ENCODE measurements at places on chromosomes 4 and X. TPM values are rescaled to one million over a fixed set of nuclear protein-coding genes. Genes with fewer than 3 reads are reported as not detected.
A peak's percentile ranks its signal among the peaks of the same experiment; 100 is the strongest.

- H3K27me3 ChIP-seq: no peaks in the 10 kb centered on the region
- H3K27ac ChIP-seq: peak overlapping the region; percentile 95
- peaks cover 6% of the 10 kb centered on the region for H3K4me1 ChIP-seq
- peak overlapping the region; percentile 45 for H3K4me3 ChIP-seq
These were observed 1.2 kb downstream of the MSN start for GRCh38 chrX:65668377-65669310.

GRCh38 chrX:23844502-23845138, 61.6 kb downstream of the SAT1 start:
- no peak overlapping the region for H3K27ac ChIP-seq
- DNase-seq: peak; percentile 14
- H3K27me3 ChIP-seq: no peaks in the 10 kb centered on the region

DNA sequence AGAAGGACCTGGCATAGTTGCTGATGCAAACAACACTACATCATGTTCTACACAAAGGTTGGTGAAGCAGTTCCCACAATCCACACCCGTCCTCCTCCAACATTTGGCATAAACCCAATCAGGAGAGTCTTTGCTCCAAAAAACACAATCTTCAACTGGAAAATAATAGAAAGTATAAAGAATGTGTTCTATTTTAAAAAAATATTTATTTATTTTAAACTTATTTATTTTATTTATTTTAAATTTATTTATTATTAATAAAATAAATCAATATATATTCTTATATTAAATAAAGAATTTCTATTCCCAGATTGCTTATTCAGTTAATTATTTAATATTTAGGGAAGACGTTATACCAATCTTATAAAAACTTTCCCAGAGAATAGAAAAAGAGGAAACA, 1753.7 kb upstream of the AGA start:
- H3K4me3 ChIP-seq: no peak overlapping the region
- no peaks in the 10 kb centered on the region for H3K4me1 ChIP-seq
- H3K27me3 ChIP-seq: no peaks in the 10 kb centered on the region
- no peak for DNase-seq
- no peak overlapping the region for H3K27ac ChIP-seq

Gene ERAS
- not detected for total RNA-seq

GRCh38 chr4:172631832-172632231, 536.8 kb upstream of the GALNT7 start:
- no peaks in the 10 kb centered on the region for H3K36me3 ChIP-seq
- no peaks in the 10 kb centered on the region for H3K4me1 ChIP-seq
- DNase-seq: no peak
- no peak overlapping the region for H3K4me3 ChIP-seq
- no peaks in the 10 kb centered on the region for H3K27me3 ChIP-seq

DNA sequence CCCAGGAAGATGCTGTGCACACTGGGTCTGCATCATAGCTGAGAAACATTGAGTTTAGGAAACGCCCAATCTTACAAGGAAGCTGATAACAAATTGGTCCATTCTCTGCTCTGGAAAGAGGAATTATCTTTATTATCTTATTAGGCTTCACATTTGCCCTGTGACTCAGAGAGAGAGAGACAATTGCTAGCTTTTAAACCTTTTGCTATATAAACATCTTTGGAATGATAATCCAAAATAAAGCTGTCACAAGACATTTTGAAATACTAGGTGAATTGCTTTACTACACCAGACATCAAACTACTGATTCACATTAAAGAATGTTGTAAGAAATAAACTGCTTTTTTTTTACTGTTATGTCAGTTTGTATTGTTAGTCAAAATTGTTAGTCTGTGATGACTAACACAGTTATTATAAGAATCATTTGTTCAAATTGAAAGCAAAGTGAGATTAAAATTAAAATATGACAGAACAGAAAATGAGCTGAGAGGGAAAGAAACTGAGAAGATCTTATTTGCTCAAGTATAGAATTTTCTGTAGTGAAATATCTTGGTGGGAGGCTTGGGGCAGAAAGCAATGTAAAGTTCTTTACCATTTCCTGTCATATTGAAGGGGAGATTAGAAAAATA, 765.4 kb upstream of the PCDH10 start:
- H3K27me3 ChIP-seq: no peaks in the 10 kb centered on the region
- H3K27ac ChIP-seq: no peak overlapping the region
- DNase-seq: peak; percentile 28
- H3K4me1 ChIP-seq: no peaks in the 10 kb centered on the region
- no peaks in the 10 kb centered on the region for H3K36me3 ChIP-seq
- no peak overlapping the region for H3K4me3 ChIP-seq

GRCh38 chr4:79290376-79290775, 35.5 kb downstream of the NAA11 start:
- DNase-seq: no peak
- no peaks in the 10 kb centered on the region for H3K27me3 ChIP-seq
- no peaks in the 10 kb centered on the region for H3K36me3 ChIP-seq
- H3K4me1 ChIP-seq: no peaks in the 10 kb centered on the region
- H3K27ac ChIP-seq: no peak overlapping the region
- no peak overlapping the region for H3K4me3 ChIP-seq

Gene MAGEA10
- not detected for total RNA-seq

Gene BEX5
- total RNA-seq: not detected

DNA sequence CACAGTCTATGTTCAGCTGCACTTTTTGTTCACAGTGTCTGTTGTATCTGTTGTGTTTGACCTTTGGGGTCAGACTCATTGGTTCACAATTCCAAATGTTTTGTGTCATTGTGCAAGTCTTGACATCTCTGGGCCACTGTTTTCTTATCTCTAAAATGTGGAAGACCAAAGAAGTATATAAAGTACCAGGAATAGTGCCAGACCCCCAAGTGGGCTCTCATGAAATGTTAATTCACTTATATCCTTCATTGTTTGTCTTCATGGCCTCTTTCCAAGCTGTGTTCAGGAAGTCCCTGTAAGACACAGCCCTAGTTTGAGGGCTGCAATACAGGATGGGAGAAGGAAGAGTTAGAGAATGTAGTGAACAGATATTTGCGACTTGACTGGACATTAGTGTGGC, 468.3 kb upstream of the BOD1L1 start:
- no peak overlapping the region for H3K27ac ChIP-seq
- DNase-seq: no peak
- H3K4me3 ChIP-seq: no peak overlapping the region
- H3K36me3 ChIP-seq: no peaks in the 10 kb centered on the region
- H3K27me3 ChIP-seq: no peaks in the 10 kb centered on the region

DNA sequence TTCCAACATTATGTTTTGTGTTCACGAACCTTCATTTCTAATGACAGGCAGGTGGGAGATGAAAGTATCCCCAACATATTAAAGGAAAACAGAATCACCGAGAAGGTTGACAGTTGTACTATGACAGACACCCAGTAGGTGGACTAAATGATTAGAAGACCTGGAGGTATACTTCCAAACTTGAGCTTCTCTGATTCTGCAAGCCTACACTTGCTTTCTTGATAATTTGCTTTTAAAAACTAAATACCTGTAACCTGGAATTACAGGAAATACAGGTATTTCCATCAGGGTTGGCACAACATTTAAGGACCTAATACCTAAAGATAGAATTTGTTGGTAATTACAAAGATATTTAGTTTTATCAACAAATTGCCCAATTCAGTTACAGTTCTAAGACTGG, 43.4 kb downstream of the C4orf51 start:
- DNase-seq: no peak
- no peak overlapping the region for H3K27ac ChIP-seq
- H3K27me3 ChIP-seq: no peaks in the 10 kb centered on the region
- H3K4me3 ChIP-seq: no peak overlapping the region

DNA sequence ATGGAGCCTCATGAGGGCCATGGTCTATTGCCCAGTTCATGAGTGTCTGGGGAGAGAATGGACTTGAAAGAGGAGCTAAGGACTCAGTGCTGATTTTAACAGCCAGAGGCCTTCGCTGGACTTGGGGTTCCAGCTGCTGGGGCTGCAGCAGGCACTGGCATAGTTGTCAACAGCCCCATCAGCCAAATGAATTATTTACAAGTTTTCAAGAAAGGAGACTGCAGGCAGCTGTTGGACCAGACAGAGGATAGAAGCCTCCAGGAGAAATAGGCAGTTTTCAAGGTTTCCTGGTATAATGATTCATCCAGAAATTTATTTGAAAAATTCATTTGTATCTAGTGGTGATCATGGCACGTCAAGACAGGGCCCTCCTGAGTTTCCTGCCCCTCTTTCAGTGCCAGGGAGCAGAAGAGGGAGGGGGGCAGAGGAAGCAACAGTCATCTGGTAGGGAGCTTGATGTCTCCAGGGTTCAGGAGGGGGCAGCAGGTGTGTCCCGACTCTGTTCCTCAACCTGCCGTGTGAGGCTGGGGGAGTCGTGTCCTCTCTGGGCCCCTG, 63.1 kb upstream of the GPR78 start:
- H3K4me1 ChIP-seq: peaks cover 2% of the 10 kb centered on the region
- no peaks in the 10 kb centered on the region for H3K27me3 ChIP-seq
- no peaks in the 10 kb centered on the region for H3K36me3 ChIP-seq
- no peak overlapping the region for H3K4me3 ChIP-seq
- H3K27ac ChIP-seq: no peak overlapping the region

Gene FGG
- total RNA-seq: not detected

- H3K4me1 ChIP-seq: no peaks in the 10 kb centered on the region
- no peaks in the 10 kb centered on the region for H3K36me3 ChIP-seq
- no peak overlapping the region for H3K4me3 ChIP-seq
- no peak overlapping the region for H3K27ac ChIP-seq
- no peaks in the 10 kb centered on the region for H3K27me3 ChIP-seq
These were observed 26.8 kb upstream of the GRXCR1 start for GRCh38 chr4:42865572-42866189.

Gene TEX13D
- total RNA-seq: not detected

GRCh38 chr4:1080961-1081688, 32.2 kb downstream of the RNF212 start:
- DNase-seq: peak; percentile 54
- no peaks in the 10 kb centered on the region for H3K36me3 ChIP-seq
- H3K27ac ChIP-seq: no peak overlapping the region
- peaks cover 2% of the 10 kb centered on the region for H3K27me3 ChIP-seq

DNA sequence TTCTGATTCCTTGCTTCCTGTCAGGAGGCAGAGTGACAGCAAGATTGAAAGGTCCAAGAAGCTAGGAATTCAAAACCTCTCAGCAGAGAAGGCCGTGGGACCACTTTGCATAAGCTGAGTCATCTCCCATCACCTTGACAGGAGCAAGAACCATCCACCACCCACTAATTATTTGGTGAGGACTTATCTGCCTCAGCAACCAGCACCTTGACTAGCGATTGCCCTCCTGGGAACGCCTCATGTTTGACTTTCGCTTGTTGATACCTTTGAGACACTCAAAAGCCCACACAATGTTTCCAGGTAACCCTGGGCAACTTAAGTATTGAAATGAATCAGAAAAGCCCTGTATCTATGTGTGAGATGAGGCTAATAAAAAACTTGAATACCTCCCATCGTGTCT, 233.5 kb upstream of the GYPA start:
- H3K27ac ChIP-seq: no peak overlapping the region
- H3K27me3 ChIP-seq: no peaks in the 10 kb centered on the region
- no peaks in the 10 kb centered on the region for H3K36me3 ChIP-seq

Gene DCAF12L1
- total RNA-seq: not detected

GRCh38 chr4:37815591-37815990, 10.9 kb upstream of the PGM2 start:
- H3K4me3 ChIP-seq: no peak overlapping the region
- no peaks in the 10 kb centered on the region for H3K27me3 ChIP-seq
- no peaks in the 10 kb centered on the region for H3K36me3 ChIP-seq
- H3K27ac ChIP-seq: no peak overlapping the region

- H3K4me3 ChIP-seq: no peak overlapping the region
- H3K4me1 ChIP-seq: no peaks in the 10 kb centered on the region
- H3K27me3 ChIP-seq: no peaks in the 10 kb centered on the region
- DNase-seq: peak; percentile 93
These were observed 382.9 kb downstream of the INPP4B start for GRCh38 chr4:142463206-142463605.

Gene SATL1
- not detected for total RNA-seq

DNA sequence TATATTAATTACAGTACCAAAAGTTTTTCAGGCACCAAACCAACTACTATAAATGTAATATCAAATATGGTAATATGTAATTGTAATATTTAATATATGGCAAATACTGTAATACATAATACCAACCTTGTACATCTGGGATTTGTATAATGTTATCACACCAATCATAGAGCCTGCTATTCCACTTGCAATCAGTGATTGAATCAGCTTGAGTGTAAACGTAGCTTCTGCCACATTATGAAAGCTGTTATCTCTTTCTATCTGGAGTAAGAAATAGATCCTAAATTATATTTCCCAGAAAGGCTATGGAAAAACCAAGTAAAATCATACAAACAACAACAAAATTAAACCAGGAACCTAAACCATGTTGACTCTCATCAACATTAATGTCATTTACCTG, 24.7 kb upstream of the NEUROG2 start:
- DNase-seq: no peak
- H3K27ac ChIP-seq: no peak overlapping the region
- no peaks in the 10 kb centered on the region for H3K27me3 ChIP-seq
- H3K4me3 ChIP-seq: no peak overlapping the region

DNA sequence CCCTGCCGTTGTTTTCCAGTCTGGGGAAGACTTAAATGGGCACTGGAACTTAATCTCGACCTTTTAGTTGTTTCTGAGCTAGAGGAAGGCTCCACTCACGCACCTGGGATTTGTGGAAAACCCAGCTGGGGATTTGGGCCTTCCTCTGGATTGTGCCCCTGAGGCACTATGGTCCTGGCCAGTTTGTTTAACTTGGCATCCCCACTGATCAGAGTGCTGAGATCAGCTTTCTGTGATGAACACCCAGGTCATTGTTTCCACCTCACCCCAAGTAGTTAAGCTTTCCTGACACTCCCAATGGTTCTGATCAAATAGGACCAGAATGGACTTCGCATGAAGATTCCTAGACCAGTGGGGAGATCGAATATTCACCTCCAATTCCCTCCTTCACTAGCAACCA, 20.5 kb upstream of the NAP1L5 start:
- no peaks in the 10 kb centered on the region for H3K27me3 ChIP-seq
- H3K4me1 ChIP-seq: no peaks in the 10 kb centered on the region
- H3K4me3 ChIP-seq: no peak overlapping the region
- DNase-seq: no peak

DNA sequence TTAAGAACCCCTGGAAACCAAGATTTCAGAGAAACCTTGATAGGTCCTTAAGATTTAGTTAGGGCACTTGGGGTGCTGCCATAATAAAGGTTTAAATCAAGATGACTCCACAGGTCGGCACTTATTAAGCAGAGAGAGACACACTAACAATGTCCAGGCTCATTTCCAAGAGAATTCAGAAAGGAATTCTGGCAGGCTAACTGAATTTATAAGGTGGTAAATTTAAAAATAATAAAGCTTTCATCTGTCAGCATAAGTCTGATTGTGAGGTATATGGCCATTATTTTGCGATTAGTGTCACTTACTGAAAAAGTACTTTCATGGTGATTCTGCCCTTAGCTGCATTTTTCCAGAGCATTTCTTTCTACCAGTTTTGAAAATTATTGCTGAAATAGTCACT, 472.7 kb downstream of the ARAP2 start:
- no peak overlapping the region for H3K27ac ChIP-seq
- H3K4me3 ChIP-seq: no peak overlapping the region
- H3K36me3 ChIP-seq: no peaks in the 10 kb centered on the region
- no peaks in the 10 kb centered on the region for H3K27me3 ChIP-seq

All from fibroblast of lung (primary cell).